NCI-H748 treated with DMSO at 0.1 percent for 48 hours (cell line): ENCODE measurements at places on chromosomes 5 and 9.

- DNase-seq, result no peak
Observed at GRCh38 chr5:97501965-97502305, 318.9 kb upstream of the RIOK2 start.

DNA sequence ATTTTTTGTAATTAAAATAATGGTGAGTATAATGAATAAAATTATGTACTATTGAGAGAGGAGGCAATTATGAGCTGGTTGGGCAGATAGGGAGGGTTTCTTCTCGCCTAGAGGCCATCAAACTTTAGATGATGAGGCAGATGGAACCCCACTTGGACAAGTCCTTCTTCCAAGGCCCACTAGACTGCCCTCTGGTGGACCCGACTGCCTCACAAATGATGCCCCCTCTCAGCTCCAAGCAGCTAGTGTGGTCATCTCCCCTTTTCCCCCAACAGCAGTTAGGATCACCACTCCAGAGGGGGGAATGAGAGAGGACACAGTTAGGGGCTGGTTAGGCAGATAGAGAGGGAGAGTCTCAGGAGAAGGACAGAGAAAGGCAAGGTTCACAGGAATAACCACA, 348.0 kb upstream of the CDH18 start:
- no peak for DNase-seq

DNA sequence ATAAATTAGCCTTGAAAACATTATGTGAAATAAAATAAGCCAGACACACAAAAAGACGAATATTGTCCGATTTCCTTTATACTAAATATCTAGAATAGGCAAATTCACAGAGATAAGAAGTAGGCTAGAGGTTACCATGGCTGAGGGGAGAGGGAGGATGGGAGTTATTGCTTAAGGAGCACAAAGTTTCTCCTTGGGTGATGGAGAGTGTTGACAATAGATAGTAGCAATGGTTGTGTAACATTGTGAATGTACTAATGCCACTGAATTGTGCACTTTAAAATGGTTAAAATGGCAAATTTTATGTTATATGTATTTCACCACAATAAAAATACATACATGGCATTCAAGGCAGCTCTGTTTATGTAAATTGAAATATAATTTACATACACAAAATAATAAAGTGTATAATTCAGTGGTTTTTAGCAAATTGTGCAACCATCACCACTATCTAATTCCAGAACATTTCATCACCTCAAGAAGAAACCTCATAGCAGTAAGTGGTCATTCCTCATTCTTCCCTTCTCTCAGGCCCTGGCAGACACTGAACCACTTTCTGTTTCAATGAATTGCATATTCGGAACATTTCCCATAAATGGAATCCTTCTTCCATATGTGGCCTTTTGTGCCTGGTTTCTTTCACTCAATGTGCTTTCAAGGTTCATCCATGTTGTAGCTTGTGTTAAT, 59.2 kb downstream of the NDST1 start:
- no peak for DNase-seq

GRCh38 chr9:489198-490197, 274.8 kb downstream of the DOCK8 start:
- peak; percentile 13 for DNase-seq

DNA sequence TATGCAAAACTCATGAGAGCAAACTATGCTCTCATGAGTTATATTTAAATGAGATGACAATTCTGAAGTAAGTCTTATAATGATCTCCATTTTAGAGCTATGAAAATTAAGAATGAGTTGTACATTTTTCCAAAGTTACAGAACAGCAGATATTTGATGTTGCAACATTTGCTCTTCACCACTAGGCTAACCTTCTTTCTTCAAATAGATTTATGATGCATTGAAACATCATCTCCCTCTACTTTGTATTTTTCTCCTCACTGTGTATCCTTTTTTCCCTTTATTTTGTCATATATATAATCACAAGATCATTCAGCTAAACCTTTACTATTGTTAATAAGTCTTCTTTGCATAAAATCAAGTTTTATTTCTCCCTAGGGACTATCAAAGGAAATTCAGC, 497.7 kb upstream of the TYRP1 start:
- DNase-seq, result no peak

GRCh38 chr5:146647656-146648199, 131.7 kb upstream of the GPR151 start:
- DNase-seq, result no peak

- DNase-seq, result no peak
Observed at GRCh38 chr5:16858151-16858550, 77.9 kb downstream of the MYO10 start.

DNA sequence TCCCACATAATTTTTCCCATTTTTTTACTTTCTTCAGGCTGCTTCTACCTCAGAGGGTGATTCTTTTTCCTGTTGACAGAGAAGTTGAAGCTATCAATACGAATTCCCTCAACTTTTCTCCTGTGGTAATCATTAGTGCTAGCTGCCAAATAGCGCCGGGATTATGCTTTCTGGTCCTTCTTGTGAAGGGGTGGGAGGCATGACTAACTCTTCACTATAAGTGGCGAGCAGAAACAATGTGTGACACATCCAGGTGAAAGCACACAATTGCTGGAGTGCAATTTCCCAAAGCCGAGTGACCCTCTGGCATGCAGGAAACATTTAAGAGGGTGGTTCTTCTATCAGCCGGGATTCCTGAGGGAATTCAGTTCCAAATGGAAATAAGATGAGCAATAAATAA, 56.0 kb downstream of the TRPC7 start:
- DNase-seq, result no peak

GRCh38 chr9:14205463-14205862, 108.5 kb downstream of the NFIB start:
- no peak for DNase-seq

GRCh38 chr9:124441291-124441690, 9.0 kb upstream of the ADGRD2 start:
- no peak for DNase-seq

GRCh38 chr5:42828671-42829070, 17.0 kb upstream of the SELENOP start:
- DNase-seq, result no peak

- DNase-seq, result no peak
Observed at GRCh38 chr9:129696944-129697655, 31.7 kb downstream of the PRRX2 start.

DNA sequence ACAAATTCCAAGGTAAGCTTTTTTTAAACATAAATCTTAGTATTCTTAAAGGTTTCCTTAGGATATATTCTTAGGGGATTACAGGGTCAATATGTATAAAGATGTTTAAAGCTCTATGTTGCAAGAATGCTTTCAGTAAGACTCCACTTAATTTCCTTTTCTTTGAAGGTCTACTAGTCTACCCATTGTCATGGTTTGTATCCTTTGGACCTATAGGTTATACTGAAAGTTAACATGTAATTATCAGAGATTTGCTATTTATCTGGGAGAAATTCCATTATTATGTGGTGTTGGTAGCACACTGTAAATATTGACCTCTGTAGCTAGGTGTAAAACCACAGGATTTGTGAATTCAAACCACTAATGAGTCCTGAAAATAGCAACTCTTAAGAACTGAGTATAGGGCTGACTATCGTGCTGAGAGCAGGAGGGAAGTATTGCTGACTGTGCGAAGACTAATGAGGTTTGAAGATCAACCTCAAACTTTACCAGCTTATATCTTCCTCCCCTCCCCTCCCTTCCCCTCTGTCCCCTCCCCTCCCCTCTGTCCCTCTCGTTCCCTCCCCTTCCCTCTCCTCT, 85.6 kb downstream of the GADD45G start:
- no peak for DNase-seq

GRCh38 chr5:171619196-171619595, 166.4 kb upstream of the SMIM23 start:
- no peak for DNase-seq

DNA sequence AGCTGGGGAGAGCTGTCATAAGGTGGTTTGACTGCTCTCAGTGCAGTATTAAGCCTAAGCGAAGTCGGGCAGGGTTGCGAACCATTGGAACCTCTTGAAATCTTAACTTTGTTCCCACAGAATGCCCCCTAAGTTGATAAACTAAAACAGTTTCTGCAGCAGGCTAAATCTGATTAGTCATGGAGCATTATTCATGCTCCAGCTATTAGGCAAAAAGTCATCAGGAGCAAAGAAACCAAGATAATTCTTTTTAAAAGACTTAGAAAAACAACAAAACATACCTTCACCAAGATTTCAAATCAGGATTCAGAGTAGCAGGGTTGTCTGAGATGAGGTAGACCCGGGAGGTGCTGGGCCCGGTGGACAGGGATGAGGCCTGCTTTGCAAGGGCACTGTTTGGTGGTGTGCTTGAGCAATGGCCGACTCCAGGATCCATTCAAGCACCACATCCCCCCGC, 69.9 kb upstream of the PLPP1 start:
- no peak for DNase-seq

DNA sequence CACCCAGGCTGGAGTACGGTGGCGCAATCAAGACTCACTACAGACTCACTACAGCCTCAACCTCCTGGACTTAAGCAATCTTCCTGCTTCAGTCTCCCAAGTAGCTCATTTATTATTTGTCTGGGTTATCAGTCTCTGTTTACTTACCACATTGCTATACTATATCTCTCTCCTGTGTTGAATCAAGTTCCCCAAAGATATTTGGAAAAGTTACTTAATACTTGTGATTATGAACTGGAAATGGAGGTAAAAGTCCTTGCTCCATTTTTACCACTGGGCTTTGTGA, 55.6 kb downstream of the ANGPTL2 start:
- DNase-seq, result no peak

- no peak for DNase-seq
Observed at GRCh38 chr5:176648474-176649194, 1.4 kb downstream of the TSPAN17 start.

DNA sequence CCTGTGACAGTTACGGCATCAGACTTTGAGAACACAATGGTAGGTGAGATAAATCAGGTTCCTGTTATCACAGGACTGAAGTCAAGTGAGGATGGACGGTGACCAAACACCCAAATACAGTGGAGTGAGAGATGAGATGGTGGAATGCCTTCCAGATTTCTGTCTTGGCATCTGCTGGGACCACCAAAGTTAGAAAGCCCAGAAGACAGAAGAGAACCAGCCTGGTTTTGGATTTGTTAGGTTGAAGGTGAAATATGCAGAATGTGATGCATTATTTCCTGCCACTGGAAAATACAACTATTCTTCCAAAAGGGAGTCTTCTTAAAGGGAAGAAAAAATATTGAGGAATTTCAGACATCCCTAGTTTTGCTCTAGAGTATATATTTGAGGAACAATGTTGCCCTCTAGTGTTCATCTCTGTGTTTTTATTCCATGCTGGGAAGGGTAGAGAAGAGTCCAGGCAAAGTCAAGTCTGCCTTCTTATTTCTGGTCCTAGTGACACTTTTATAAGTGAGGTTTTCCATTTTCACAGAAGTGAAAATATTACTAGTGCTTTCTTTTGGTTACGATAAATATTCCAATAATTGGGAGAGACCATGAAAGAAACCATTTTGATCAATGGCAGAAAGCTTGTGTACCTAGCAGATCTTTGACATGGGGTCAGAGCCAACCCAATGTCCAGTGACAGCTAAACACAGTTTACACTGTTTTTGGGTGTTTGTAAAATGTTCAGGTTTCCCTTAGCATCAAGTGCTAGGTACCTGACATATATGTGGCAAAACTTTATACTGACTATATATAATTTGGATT, 142.3 kb upstream of the ANKH start:
- peak; percentile 95 for DNase-seq

GRCh38 chr9:20111173-20111843, 322.5 kb upstream of the SLC24A2 start:
- DNase-seq, result no peak

DNA sequence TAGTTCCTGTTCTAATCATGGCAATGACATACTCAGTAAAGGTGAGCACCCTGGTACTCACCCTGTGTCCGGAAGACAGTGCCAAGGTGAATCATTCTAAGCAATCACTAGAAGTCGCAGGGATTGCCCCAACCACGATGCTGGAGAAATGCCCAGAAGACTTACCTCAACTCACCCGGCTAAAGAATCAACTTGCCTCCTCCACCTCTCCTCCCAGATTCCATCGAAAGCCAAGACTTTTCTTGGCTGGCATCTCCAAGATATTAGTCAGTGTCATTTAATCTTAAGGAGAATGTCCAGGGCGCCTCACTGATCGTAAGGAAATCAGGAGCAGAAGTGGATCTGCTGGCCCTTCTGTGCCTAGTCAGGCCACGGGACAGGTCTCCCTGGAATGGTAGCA, 204.9 kb downstream of the ERCC6L2 start:
- no peak for DNase-seq

GRCh38 chr5:141742866-141743851, 61.1 kb upstream of the ARAP3 start:
- DNase-seq, result peak; percentile 57
